Mesothelial cell of epicardium (in vitro differentiated cells): ENCODE measurements at places on chromosomes 1 and 21. TPM values are rescaled to one million over a fixed set of nuclear protein-coding genes. Genes with fewer than 3 reads are reported as not detected.

Gene KMO
- total RNA-seq, result not detected in 3 replicates

Gene GNPAT
- total RNA-seq, result 33.4 to 36.3 TPM (median 34.0 TPM) in 3 replicates

Gene RIPK4
- total RNA-seq, result 14.7 to 16.0 TPM (median 15.7 TPM) in 3 replicates

Gene EFNA1
- total RNA-seq, result 92.4 to 94.8 TPM (median 93.1 TPM) in 3 replicates

DNA sequence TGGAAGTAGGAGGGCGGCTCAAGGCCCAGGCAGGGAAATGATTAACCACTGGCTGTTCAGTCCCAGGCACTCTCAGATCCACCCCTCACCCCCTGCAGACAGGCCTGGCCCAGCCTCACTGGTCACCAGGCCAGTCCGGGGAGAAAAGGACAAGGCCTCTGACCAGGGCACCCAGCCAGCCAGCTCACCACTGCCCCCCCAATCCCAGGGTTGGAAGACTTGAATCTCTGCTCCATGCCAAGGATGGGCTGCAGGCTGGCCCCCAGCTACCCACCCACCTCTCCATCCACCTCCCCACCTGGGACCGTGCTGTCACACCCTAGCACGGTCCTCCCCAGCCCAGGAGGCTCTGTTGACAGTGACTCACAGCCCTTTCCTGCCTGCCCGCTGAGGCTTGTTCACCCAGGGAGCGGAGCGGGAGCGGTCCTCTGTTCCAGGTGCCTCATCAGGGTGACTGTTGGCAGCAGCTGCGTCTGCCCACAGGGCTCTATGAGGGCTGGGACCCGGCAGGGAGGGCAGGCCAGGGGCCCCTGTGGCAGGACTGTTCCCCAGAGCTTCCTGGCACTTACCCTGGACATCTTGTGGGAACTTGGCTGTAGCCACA lies 2.2 kb downstream of the LAD1 start:
- peaks cover 31% of the 10 kb centered on the region for H3K4me1 ChIP-seq
- no peak for DNase-seq
- H3K36me3 ChIP-seq, result no peaks in the 10 kb centered on the region
- H3K27me3 ChIP-seq, result peaks cover 27% of the 10 kb centered on the region
- no peak overlapping the region for H3K4me3 ChIP-seq

GRCh38 chr1:78447086-78447485 lies 43.7 kb upstream of the PTGFR start:
- no peaks in the 10 kb centered on the region for H3K4me1 ChIP-seq
- H3K27me3 ChIP-seq, result no peaks in the 10 kb centered on the region
- H3K27ac ChIP-seq, result no peak overlapping the region
- no peak overlapping the region for H3K4me3 ChIP-seq
- DNase-seq, result no peak
- no peaks in the 10 kb centered on the region for H3K36me3 ChIP-seq

GRCh38 chr1:174912264-174912663 lies 87.5 kb upstream of the CACYBP start:
- no peak overlapping the region for H3K27ac ChIP-seq
- H3K4me1 ChIP-seq, result peaks cover 11% of the 10 kb centered on the region
- DNase-seq, result no peak

Gene NEXN
- total RNA-seq, result 6.9 to 8.2 TPM (median 7.0 TPM) in 3 replicates

Gene LYPD8
- total RNA-seq, result not detected in 3 replicates

Gene S100A9
- total RNA-seq, result 2.0 to 4.2 TPM (median 3.5 TPM) in 3 replicates

DNA sequence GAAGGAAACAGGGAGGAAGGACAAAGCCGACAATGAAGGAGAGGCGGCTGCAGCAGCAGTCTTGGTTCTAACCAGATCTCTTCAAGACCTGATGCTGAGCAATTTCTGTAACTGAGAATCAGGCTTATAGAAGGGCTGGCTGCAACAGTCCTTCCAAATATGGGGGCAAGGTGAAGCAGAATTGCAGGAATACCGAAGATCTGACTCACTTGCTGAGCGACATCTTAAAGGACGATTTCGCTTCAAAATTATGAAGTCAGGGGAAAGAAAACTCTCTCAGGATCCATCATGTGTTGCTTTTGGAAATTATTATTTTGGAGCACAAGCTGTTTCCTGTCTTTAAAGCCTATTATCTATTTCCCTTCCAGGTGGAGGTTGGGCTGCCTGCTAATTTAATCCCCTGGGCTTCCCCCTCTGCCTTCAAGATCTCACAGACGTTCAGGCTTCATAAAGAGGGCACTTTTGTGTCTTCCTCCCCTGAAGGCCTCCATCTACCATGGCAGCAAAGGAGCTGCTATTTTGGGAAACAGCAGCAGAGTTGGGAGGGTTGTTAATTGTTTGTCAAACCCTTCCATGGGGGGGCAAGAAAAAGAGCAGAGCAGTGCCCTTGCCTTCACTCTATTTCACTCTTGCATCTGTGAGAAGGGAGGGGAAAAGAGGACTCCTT lies 10.8 kb upstream of the IER5 start:
- DNase-seq, result no peak
- H3K27ac ChIP-seq, result peak overlapping the region; percentile 89
- no peak overlapping the region for H3K4me3 ChIP-seq
- H3K27me3 ChIP-seq, result no peaks in the 10 kb centered on the region
- H3K36me3 ChIP-seq, result no peaks in the 10 kb centered on the region

DNA sequence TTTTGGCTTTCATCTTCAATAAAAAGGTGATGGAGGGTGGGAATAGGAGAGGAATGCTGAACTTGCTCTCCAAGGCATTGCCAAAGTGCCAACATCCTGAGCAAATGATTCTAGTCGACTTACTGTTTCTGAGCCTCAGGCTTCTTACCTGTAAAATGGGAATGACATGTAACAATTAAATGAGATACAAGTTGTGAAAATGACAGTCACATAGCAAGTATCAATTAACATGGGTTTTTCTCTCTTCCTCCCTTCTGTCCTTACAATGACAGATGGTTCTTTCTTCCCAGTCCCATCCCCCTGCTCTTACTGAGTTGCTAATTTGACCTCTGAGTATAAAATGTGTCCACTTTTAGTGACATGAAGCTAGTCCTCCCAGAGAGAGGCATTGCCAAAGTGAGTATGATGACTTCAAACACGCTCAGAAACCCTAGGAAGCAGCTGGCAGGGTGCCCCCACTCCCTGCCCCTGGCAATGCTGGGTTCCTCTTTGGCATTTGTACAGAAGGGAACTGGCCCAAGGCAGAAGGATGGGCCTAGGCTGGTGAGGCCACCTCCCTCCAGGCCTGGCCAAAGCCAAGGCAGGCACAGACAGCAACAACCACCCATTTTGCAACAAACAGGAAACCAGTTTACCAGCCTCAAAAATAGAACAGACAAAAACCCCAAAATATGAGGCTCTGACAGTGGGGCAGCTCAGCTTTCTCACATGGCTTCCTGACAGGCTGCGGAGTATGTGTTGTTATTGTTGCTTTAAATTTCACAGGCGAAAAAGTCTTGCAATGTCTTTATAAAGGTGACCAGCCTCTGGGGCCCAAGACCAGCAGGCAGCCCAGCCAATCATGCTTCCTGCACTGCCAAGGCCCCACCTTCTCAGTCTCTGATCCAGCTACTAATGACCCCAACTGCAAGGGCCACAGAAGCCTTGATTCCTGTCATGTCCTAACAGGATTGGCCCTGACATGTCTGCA lies 115.9 kb downstream of the HIVEP3 start:
- no peak overlapping the region for H3K4me3 ChIP-seq
- peaks cover 2% of the 10 kb centered on the region for H3K27me3 ChIP-seq
- H3K27ac ChIP-seq, result no peak overlapping the region
- H3K4me1 ChIP-seq, result no peaks in the 10 kb centered on the region
- H3K36me3 ChIP-seq, result no peaks in the 10 kb centered on the region
- DNase-seq, result no peak

Gene CATSPERE
- 2.2 to 2.7 TPM (median 2.5 TPM) in 3 replicates for total RNA-seq

DNA sequence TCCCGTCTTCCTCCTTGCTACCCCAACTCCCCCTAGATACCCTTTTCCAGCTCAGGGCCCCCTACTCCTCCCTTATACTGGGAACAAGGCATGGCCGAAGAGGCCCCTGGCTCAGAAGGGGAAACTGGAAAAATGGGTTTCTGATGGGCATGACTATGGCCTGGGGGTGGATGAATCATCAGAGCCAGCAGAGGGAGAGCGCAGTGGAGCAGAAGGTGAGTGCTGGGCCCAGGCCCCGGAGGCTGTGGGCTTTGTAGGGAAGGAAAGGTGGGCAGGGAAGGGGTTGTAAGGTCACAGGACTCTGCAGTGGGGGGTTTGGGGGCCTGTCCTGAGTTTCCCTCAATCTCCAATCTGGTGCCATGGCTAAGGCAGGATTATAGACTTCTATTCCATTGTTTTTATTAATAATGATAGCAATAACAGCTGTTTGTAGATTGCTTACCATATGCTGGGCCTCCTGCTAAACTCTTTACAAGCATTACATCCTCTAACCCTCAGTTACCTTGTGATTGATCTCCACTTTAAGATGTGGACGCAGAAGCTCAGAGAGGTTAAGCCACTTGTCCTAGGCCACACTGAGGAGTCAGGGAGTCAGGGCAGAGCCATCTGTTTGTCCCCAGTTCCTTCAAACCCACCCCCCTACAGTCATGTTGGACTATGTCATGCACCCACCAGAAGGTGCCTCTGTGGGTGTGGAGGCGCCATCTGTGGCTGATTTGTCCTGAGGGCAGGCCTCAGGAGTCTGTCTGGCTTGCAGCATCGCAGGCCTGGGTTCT lies 36.2 kb upstream of the ZNF362 start:
- H3K36me3 ChIP-seq, result peaks cover 6% of the 10 kb centered on the region
- DNase-seq, result peak; percentile 32

GRCh38 chr1:29286194-29286767 lies 50.0 kb downstream of the PTPRU start:
- H3K27ac ChIP-seq, result no peak overlapping the region
- H3K4me1 ChIP-seq, result peaks cover 19% of the 10 kb centered on the region
- H3K36me3 ChIP-seq, result peaks cover 29% of the 10 kb centered on the region
- H3K27me3 ChIP-seq, result no peaks in the 10 kb centered on the region

Gene CDCA8
- total RNA-seq, result 12.8 to 14.6 TPM (median 13.5 TPM) in 3 replicates

- no peak overlapping the region for H3K4me3 ChIP-seq
- H3K36me3 ChIP-seq, result no peaks in the 10 kb centered on the region
- no peak for DNase-seq
- no peaks in the 10 kb centered on the region for H3K27me3 ChIP-seq
- H3K4me1 ChIP-seq, result peaks cover 24% of the 10 kb centered on the region
These were observed 30.2 kb downstream of the TMPRSS2 start for GRCh38 chr21:41477641-41478318.

Gene LRP8
- 18.2 to 19.9 TPM (median 19.2 TPM) in 3 replicates for total RNA-seq

GRCh38 chr1:171911506-171911905 lies 70.2 kb downstream of the DNM3 start:
- H3K27ac ChIP-seq, result no peak overlapping the region
- peaks cover 3% of the 10 kb centered on the region for H3K4me1 ChIP-seq
- no peak for DNase-seq
- no peak overlapping the region for H3K4me3 ChIP-seq
- H3K36me3 ChIP-seq, result no peaks in the 10 kb centered on the region

- H3K36me3 ChIP-seq, result peaks cover 14% of the 10 kb centered on the region
- peak overlapping the region; percentile 92 for H3K27ac ChIP-seq
- H3K27me3 ChIP-seq, result no peaks in the 10 kb centered on the region
- no peak for DNase-seq
- no peak overlapping the region for H3K4me3 ChIP-seq
These were observed 924.0 kb downstream of the LTN1 start for GRCh38 chr21:28068455-28069358.

DNA sequence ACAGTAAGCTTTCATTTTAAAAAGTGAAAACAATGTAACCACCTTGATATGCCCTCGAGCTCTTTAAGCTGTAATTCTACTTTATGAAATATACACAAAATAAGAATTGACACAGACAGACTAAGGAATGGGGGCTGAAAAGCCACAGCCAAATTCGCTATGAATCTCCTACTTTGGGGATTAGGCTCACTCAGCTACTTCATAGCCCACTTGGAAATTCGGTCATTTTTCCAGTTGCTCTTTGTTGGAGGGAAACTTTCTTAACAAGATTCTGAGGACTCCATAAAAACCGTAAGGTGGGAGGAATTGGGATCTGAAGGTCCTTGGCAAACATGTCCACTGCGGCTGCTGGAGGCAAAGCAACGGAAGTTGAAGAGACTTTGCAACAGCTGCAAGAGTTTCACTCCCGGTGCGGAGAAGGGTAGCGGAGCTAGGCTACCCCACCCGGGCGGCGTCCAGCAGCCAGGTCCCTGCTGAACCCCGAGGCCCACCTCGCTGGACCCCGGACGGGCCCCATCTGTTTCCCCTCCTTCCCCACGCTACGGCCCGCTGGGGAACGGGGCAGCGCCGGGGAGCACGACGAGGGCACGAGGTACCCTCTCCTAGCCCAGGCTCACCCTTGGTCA lies 634 bp downstream of the MYCBP start:
- peak overlapping the region; percentile 95 for H3K4me3 ChIP-seq
- H3K4me1 ChIP-seq, result peaks cover 11% of the 10 kb centered on the region
- H3K27ac ChIP-seq, result peak overlapping the region; percentile 53
- H3K27me3 ChIP-seq, result no peaks in the 10 kb centered on the region

DNA sequence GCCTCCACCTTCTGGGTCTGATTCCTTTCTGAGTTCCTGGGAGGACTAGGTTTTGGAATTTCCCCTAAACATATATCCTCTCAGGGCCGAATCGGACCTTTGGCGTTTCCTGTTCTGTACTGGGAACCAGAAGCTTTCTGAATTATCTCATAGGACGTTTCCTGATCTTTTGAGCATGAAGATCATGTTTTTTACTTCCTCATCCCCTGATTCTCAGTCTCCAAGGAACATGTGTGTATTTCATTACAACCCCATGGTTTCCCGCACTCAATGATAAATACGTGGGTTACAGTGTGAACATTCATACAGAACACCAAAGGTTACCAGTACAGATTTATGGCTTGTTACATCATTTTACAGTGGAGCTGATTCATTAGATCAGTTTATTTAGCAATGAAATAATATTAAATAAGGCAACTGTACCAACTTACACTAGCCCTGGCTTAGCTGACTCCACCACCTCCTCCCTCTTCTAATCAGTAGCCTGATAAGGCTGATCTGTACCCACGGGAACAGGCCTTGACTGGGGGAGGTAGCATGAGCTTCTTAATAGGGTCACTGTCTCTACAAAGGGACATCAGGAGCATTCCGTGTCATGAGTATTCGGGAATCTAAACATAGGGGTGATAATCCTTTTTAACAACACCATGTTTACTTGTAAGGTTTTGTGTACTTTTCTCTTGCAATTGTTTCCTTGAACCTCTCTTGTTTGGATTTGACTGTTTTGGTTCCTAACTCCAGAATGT lies 57.8 kb upstream of the ERRFI1 start:
- H3K4me3 ChIP-seq, result no peak overlapping the region
- peaks cover 3% of the 10 kb centered on the region for H3K36me3 ChIP-seq
- DNase-seq, result no peak
- no peaks in the 10 kb centered on the region for H3K27me3 ChIP-seq
- H3K4me1 ChIP-seq, result peaks cover 18% of the 10 kb centered on the region

DNA sequence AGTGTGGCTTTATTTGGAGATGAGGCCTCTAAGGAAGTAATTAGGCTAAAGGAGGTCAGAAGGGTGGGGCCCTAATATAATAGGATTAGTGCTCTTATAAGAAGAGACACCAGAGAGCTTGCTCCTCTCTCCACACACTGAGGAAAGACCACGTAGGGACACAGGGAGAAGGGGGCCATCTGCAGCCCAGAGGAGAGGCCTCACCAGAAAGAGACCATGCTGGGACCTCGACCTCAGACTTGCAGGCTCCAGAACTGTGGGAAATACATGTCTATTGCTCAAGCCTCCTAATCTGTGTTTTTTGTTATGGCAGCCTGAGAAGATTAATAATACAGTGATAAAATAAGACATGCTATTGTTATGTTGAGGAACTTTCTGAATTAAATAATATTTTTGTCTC lies 8.3 kb downstream of the RCAN1 start:
- H3K4me3 ChIP-seq, result no peak overlapping the region
- H3K36me3 ChIP-seq, result no peaks in the 10 kb centered on the region
- H3K4me1 ChIP-seq, result no peaks in the 10 kb centered on the region
- no peak for DNase-seq

Gene SLFNL1
- 1.2 to 1.4 TPM (median 1.3 TPM) in 3 replicates for total RNA-seq

GRCh38 chr1:202987922-202988583 lies 19.1 kb upstream of the TMEM183A start:
- no peaks in the 10 kb centered on the region for H3K36me3 ChIP-seq
- H3K4me3 ChIP-seq, result no peak overlapping the region
- DNase-seq, result no peak
- H3K27me3 ChIP-seq, result peaks cover 62% of the 10 kb centered on the region

Gene SYPL2
- 0.11 to 0.22 TPM (median 0.14 TPM) in 3 replicates for total RNA-seq
